ENCODE measurements at places on chromosomes 11 and 22. TPM values are rescaled to one million over a fixed set of nuclear protein-coding genes. Genes with fewer than 3 reads are reported as not detected.

GRCh38 chr11:31818425-31818755 is 7.3 kb upstream of the PAX6 start:
- DNase-seq = no peak

DNA sequence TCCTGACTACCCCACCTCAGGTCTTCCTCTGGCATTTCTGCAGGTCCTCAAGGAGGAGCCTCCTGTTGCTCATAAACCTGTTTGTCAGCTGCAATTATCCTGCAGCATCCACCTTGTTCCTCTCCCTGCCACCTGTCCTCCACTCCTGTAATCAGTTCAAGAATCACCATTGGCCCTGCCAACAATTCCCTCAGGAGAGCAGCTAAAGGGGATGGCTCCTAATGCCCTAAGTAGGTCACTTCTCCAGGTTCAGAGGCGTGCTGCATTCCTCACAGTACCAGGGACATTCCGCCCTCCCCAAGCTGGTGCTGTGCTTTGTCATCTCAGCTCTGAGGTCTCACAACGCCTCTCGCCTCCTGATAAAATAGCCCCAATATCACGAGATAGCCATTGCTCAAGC is 2.1 kb downstream of the CLDN25 start:
- no peak for DNase-seq

GRCh38 chr11:27174021-27174420 is 133.4 kb downstream of the BBOX1 start:
- no peak for DNase-seq

DNA sequence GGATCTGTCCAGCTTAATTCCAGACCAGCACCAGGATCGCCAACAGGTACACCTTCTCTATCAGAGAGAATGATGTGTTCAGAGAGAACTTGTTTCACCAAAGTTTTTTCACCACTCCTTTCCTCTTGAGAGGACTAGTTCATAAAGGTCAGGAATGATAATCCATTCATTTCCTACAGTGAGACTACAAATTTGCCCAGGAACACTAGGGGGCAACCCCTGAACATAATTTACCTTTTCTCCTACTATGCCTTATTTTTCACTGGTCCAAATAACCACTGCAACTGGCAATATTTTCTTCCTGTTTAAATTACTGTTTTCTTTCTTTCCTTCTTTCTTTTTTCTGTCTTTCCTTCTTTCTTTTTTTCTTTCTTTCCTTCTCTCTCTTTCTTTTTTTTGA is 22.5 kb downstream of the CAVIN3 start:
- no peak for DNase-seq

DNA sequence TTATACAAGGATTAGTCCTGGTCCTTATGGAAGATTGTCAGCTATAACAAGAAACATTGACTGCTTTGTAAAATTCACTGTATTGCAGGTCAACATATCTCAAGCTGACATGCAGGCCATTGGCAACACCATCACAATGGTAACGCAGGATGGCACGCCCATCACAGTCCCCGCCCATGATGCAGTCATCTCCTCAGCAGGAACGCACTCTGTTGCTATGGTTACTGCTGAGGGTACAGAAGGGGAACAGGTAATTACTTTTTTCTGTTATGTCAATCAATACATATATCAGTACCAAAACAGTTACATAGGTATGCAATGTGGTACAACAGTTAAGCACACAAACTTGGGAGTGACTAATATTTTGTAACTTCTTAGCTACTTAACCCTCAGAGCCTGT is 55.3 kb downstream of the ZNF143 start:
- no peak for DNase-seq

- DNase-seq = peak; percentile 66
These were observed 40.8 kb downstream of the IGLL1 start for GRCh38 chr22:23539135-23539838.

DNA sequence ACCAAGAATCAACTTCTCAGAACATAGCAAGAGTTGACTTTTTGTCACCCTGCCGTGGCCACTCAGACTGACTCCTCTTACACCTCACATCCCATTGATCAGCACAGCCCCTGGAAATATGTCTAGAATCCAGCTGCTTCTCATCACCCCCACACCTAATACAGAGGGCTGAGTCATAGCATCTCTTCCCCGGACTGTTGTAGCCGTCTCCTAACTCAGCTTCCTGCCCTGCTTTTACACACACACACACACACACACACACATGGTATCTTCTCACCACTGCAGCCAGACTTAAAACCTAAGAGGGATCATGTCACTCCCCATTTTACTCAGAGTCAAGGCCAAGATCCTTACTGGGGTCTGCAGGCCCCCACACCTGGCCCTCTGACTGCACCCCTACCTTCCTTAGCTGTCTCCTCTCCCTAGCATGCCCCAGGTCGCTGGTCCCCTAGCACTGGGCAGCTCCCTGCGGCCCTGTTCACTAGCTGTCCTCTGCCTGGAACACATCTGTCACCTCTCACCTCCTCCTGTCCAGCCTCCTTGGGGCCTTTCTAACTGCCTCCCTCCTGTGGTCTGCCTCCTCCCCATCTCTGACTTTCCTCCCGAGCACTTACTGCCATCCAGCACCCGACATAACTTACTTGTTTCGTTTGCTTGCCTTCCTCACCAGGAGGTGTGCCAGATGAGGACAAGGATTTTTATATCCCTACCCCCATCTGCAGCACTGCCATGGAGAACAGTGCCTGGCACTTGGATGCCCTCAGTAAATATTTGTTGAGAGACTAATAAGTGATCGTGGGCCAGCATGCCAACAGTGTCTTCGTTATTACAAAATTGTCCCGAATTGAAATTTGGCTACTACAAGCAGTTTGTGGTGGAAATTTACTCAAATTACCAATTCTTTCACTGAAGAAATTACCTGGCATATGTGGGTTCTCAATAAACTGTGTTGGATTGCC is 61.9 kb downstream of the BMAL1 start:
- peak; percentile 87 for DNase-seq

GRCh38 chr22:29689206-29689879 is 30.5 kb upstream of the CABP7 start:
- DNase-seq = no peak

DNA sequence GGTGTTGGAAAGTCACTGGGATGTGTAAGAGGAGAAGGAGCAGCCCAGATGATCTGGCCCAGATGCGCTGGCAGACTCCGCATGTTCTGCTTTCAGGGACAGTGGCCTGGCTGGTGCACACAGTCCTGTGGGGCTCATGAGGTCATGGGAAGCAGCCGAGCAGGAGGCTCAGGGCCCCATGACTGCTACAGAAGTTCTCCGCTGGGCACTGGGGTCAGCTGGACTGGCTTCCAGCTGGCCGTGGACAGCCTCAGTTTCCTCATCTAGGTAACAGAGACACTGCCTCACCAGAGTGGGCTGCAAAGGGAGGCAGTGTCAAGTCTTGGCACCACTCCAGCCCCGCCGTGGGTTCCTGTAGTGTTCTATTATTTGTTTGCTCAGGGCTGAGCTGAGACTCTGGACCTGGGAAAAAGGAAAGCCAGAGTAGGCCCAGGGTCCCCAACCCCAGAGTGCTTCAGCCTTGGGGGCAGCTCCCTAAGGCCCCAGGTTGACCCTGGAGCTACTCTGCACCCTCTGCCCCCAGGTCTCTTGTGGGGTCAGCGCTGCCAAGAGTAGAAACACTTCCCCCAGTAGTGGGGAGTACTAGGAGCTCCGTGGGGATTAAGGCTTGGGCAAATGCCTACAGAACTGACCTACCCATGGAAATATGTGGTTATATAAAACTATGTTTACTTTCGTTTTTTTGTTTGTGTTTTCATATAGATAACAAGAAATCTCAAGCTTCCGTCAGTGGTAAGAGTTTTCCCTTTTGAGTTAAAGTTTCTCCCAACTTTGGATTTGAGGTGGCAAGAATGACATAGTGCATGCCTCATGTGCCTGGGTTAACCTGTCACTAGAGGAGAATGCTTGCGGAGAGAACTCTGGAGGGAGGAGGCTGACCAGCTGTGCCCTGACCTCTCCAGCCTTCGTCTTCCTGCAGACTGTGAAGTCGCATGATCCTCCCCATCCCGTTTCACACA is 45.3 kb downstream of the MED15 start:
- no peak for DNase-seq

GRCh38 chr11:46800177-46800576 is 45.9 kb downstream of the CKAP5 start:
- DNase-seq = no peak

DNA sequence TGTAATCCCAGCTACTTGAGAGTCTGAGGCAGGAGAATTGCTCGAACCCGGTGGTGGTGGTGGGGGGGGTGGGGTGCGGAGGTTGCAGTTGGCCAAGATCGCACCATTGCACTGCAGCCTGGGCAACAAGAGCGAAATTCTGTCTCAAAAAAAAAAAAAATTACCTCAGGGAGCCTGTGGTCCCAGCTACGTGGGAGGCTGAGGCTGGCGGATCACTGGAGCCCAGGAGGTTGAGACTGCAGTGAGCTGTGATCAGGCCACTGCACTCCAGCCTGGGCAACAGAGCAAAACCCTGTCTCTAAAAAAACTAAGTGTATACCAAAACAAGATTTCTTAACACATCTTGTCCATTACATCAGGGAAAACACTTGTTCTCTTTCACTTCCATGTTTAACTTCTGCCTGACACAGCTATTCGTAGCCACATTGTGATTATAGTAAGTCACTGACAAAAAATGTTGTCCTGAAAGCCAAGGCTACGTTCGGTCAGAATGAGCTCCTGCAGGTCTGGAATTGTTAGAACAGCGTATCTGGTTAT is 1.4 kb downstream of the TMEM80 start:
- peak; percentile 74 for DNase-seq

DNA sequence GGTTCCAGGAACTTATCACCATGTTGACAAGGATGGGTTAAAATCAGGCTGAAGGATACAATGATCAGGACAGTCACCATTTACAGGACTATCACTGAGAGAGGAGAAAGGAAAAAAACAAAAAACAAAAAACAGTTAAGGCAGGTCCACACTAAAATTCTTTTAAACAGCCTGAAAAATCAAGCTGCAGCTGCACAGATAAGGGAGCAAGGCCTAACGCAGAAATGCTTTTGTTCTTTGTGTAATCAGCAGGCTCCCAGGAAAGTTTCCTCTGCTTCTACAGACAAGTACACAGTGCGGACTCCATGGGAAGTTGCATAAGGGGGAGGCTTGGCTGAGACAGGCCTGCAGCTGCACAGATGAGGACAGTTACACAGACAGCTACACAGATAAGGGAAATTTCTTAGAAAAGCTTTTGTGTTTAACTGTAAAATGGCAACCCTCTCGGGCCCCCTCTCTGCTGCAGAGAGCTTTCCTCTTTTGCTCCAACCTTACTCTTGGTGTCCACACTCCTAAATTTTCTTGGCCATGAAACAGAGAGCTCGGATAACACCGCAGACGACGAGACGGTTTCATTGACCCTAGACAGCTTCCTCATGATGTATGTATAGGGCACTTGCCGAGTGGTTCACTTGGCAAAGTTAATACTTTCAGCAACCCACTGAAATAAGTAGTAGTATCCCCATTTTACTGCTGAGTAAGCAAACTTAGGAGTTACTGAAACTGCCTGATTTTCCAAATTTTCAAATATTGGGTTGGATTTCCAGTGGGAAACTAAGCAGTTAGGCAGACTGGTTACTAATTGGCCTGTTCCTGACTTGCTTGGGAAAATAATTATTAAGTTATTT is 45.5 kb downstream of the PIWIL3 start:
- no peak for DNase-seq

DNA sequence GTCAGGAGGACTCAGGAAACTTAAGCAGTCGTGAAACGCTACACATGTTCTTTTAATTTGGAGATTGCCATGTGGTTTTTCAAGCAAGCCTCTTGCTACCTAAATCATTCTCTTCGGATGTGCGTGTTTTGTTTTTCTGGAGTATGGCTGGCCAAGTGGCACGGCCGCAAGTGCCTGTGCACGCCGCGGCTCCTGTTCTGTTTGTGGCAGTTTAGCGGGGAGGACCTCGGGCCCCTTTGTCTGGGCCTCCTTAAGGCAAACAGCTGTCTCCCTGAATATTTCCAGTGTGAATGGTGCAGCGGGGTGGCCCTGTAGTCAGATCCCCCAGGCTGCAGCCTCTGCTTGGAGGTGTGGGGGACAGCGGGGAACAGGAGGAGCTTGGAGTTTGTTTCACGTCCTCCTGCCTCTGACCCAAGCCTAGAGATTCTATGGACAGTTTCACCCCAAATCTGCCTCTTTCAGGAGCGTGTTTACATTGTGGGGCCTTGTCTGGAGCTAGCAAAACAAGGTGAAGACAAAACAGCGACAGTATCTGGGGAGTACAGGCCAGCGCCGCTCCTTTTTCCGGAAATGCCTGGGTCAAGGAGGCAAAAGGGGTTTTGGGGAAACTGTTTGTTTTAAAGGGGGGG is 1.3 kb downstream of the LRP5 start:
- DNase-seq = no peak

DNA sequence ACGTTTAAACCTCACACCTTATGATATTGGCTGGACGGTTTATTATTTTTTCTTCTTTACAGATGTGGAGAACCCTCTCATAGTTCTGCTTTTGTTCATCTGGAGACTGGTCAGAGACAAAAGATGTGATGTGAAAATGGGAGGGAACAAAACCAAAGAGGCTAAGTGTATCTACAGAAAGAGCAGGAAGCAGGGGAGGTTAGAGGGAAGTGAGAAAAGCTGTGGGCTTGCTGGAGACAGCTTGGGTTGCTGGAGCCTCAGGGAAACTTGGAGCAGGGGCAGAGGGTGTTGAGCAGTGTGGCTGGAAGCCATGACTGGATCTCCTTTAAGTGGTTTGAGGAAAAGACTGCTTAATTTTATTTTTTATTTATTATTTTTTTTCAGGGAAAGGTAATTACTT is 79.0 kb upstream of the SNX19 start:
- no peak for DNase-seq

- no peak for DNase-seq
These were observed 15.3 kb downstream of the ATP6V1E1 start for GRCh38 chr22:17613280-17613679.

- DNase-seq = no peak
These were observed 35.4 kb upstream of the IGSF9B start for GRCh38 chr11:133992121-133992520.

DNA sequence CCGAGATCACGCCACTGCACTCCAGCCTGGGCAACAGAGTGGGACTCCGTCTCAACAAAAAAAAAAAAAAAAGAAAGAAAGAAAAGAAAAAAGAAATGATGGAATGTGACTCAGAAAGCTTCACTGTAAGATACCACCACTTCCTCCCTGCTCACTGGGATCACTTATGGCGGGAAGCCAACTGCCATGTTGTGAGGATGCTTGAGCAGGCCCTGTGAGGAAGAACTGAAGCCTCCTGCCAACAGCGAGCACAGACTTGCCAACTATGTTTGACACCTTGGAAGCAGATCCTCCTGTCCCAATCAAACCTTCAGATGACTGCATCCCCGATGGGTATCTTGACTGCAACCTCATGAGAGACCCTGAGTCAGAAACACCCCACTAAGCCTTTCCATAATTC is 8.3 kb downstream of the SEC14L6 start:
- peak; percentile 7 for DNase-seq

- DNase-seq = no peak
These were observed 3.7 kb upstream of the UPK3A start for GRCh38 chr22:45281010-45281409.

GRCh38 chr22:46233231-46233630 is 16.9 kb downstream of the CDPF1 start:
- DNase-seq = peak; percentile 33

The PARVA gene
- total RNA-seq = 211 TPM

The C1QTNF4 gene
- not detected for total RNA-seq

The GDPD4 gene
- not detected for total RNA-seq

The CRYBB2 gene
- 0.41 TPM for total RNA-seq

The YAP1 gene
- total RNA-seq = 118 TPM

The MOGAT2 gene
- total RNA-seq = not detected

The OMP gene
- not detected for total RNA-seq

The RPS6KB2 gene
- total RNA-seq = 57.7 TPM

The MAP6 gene
- 4.3 TPM for total RNA-seq

The FAM111B gene
- 11.4 TPM for total RNA-seq

The C22orf15 gene
- total RNA-seq = 2.2 TPM

The C22orf42 gene
- total RNA-seq = not detected

The DGCR2 gene
- 46.1 TPM for total RNA-seq

The CENPM gene
- total RNA-seq = 16.0 TPM

The KRTAP5-1 gene
- not detected for total RNA-seq

The OR51B6 gene
- total RNA-seq = not detected
